HT1080 (cell line): ENCODE measurements at places on chromosomes 3 and 15. TPM values are rescaled to one million over a fixed set of nuclear protein-coding genes. Genes with fewer than 3 reads are reported as not detected.
A peak's percentile ranks its signal among the peaks of the same experiment; 100 is the strongest.

DNA sequence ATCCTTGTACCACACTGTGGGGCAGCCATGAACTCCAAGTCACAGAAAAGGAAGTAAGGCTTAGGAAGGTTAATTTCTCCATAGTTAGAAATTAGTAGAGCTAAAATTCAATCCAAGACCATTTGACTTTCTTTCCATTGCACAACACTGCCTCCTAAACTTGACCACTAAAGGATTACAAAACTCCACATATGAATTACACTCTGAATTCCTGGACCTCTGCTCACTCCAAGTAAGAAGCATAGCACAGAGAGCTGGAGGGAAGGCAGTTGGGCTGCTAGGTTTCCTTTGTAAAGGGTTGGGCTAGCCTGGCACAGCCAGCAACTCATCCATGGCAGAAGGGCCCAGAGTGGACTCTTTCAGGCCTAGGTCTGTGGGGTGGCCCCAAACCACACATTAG is 134.4 kb downstream of the MYLK start:
- peak; percentile 74 for DNase-seq

- no peak for DNase-seq
Measured at GRCh38 chr15:47929138-47929803, 191.5 kb upstream of the SLC24A5 start.

- DNase-seq: peak; percentile 88
Measured at GRCh38 chr3:52197842-52198625, at the start of gene ALAS1. Gene ALAS1 (plus strand): TSS chr3:52198160. CDS start chr3:52199242, 1,082 bp downstream.

Gene KLHL40
- total RNA-seq: not detected in 2 replicates

DNA sequence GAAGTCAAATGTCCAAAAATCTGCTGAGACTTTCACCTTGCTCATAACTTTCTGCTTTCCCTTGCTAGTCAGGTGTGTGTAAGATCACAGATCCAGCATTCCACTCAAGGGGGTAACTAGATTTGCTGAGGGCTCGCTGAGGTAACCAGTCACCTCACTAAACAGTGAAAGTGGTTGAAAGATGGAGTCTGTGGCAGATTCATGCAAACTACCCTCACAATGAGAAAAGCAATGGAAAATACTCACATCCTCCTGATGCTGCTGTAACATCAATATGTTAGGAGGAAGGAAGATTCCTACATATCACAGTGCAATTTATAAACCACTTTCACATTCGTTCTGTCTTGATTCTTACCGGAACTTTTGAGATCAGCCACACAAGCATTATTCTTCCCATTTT is 174.3 kb upstream of the BCL6 start:
- no peak for DNase-seq

DNA sequence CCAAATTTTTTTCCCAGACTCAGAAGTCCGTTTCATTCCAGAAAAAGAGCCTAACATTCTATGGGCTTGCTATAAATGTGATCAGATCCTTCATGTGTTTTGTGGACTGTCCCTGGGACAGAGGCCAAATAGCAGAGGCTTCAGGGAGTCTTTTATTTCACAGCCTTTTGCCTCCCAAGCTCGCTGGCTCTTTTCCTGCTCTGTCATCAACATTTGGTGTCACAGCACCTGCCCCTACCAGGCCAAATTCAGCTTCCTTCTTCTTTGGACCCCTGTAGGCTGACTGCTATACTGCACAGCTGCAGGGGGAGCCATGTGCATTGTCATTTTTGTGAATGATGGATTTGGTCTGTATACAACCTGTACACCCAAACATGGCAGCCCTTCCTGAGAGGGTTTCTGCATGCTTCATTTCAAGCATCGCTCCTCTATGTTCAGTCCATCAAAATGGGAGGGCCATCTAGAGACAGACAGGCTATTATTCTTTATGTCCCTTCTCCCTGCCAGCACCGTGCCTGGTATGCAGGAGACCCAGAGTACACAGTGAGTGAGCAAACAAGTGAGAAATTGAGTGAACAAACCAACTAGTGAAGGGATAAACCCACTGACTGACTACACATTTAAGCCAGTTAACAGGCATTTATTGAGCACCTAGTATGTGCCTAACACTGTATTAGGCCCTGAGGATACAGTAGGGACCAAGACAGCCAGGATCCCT is 17.9 kb upstream of the RPP14 start:
- DNase-seq: no peak

Gene CLDN18
- total RNA-seq: not detected in 2 replicates

Gene C3orf22
- total RNA-seq: not detected in 2 replicates

- DNase-seq: no peak
Measured at GRCh38 chr3:195537995-195538394, 5.1 kb downstream of the PPP1R2 start.

Gene GASK1A
- total RNA-seq: 0.17 TPM in 1 of 2 replicates, not detected in the other

Gene ATP10A
- total RNA-seq: 4.0 and 6.2 TPM in 2 replicates

DNA sequence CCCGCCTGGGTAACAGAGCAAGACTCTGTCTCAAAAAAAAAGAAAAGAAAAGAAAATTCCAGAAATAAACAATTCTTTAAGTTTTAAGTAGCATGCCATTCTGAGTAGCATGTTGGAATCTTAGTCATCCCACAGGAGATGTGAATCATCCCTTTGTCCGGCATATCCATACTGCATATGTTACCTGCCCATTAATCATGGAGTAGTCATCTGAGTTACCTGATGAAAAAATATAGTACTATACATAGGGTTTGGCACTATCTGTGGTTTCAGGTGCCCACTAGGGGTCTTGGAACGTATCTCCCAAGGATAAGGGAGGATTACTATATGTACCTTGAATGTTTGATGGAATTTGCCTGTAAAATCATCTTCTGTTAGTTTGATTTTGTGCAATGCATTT is 6.3 kb upstream of the CCR4 start:
- DNase-seq: peak; percentile 66

DNA sequence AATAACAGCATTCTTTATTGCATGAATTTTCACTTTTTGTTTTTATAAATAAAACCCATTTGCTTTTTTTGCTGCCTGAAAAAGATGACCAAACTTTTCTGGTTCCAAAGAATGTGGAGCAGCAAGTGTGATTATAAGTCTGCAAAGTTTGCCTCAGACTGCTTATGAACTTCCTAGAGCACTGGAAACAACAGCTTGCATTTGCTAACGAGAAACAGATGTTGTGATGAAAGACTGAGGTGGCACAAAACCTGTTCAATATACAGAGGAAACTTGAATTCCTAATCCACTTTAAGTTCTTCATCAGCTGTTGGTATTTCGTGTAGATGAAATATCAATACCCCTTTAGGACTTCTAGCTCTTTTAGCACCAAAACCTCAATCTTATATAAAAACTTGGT is 9.3 kb downstream of the ZPLD1 start:
- DNase-seq: no peak

Gene C3orf20
- 0.05 TPM in 1 of 2 replicates, not detected in the other for total RNA-seq

Gene PLA2G4D
- not detected in 2 replicates for total RNA-seq
